ENCODE measurements at places on chromosomes 3 and 15.

DNA sequence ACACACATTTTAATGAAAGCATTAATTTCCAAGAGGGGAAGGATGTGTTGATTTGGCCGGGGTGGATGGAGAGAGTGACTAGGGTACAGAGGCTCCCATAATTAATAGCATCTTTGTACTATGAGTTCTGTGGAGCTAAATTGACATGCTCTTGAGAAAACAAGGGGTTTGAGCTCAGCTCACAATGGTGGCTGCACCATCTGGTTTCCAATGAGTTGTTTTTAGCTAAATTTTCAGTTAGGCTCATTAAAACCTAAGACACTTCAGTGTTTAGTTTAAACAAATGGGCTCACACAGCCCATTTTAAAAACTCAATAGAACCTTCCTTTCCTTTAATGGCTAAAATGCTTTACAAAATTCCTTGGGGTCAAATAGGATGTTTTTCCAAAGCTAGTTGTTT is 199.7 kb downstream of the TNIK start:
- DNase-seq = no peak

GRCh38 chr3:162684260-162684659 is 1187.7 kb downstream of the OTOL1 start:
- DNase-seq = no peak

- no peak for DNase-seq
Observed at GRCh38 chr3:170027233-170028102, 10.3 kb upstream of the GPR160 start.

- DNase-seq = no peak
Observed at GRCh38 chr15:34241376-34242330, 16.8 kb downstream of the EMC4 start.

DNA sequence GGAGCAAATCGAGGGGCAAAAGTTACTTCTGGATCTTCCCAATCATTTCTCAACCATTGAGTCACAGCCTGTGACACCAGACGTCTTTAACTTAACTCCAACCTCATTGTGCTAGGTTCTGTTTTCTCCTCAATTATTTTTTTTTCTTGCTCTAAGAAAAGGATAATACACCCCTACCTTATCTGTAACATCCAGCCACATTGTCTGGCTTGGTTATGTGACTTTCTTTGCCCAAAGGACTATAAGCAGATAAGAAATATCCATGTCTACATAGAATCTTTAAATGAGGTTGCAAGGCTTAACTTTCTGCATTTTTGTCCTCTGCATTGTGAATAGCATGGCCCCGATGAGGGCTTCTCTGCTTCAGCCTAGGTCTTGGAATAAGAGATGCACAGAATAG is 782.4 kb upstream of the CFAP20DC start:
- no peak for DNase-seq

GRCh38 chr3:184377882-184378445 is at the start of gene THPO:
Gene THPO, minus strand, starts transcription at chr3:184378207. Its CDS starts 1,948 bp downstream, at chr3:184376259.
- DNase-seq = no peak

DNA sequence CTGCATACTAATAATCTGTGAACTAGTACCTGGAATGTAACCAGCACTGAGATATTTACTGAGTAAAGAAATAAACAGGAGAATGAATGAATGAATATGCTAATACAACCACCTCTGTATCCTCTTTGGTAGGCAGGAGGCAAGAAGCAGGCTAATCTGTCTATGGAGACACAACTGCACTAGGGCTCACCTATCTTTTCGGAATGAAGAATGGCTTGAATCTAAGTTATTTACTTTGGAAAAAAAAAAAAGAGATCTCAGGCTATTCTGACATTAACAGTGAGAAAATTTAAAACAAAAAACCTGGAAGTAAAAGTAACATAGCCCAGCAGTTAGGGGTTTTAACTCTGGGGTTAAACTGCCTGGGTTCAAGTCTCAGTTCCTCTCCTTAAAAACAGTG is 174.2 kb downstream of the FOXP1 start:
- no peak for DNase-seq

Data from anterior cingulate cortex (tissue), 58 donors.